ENCODE measurements at places on chromosomes 5 and 9.

DNA sequence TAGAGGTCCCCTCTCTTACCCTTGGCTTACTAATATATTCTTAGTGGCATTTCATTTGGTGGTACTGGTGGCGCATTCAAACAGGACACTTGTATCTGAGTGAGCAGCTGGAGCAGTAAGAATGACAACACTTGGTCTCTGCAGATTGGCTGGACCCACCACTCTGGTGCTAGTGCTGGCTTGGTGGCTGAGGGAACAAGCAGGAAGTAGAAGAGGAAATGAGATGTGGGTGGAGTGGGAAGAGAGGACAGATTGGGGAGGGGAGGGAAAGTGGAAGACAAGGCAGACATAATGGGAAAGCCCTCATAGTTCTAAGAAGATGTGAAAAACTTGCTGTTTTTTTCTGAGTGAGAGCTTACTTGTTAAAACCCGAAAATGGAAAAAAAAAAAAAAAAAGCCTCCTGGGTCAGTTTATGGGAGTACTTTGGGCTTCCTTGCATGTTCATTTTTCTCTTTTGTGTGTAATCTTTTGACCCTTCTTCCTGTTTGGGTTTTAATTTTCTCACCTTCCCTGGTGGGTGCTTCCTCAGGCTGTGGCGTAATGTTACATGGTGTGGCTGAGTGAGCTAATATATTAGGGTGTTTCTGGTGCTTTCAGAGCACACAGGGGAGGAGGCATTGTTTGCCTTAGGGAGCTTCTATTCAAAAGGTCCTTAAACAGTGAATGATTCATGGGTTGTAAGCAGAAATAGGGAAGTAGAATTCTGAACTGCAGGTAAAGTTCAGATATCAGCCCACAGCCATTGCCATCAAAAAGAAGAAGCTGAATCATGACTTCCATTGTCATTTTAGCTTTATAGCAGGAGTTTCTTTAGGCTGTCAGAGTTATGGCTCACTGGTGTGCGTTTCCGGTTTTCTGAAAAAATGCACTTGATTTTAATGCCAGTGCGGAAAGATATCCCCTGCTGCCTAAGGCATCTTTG, 52.3 kb downstream of the TLE4 start:
- no peak for DNase-seq

DNA sequence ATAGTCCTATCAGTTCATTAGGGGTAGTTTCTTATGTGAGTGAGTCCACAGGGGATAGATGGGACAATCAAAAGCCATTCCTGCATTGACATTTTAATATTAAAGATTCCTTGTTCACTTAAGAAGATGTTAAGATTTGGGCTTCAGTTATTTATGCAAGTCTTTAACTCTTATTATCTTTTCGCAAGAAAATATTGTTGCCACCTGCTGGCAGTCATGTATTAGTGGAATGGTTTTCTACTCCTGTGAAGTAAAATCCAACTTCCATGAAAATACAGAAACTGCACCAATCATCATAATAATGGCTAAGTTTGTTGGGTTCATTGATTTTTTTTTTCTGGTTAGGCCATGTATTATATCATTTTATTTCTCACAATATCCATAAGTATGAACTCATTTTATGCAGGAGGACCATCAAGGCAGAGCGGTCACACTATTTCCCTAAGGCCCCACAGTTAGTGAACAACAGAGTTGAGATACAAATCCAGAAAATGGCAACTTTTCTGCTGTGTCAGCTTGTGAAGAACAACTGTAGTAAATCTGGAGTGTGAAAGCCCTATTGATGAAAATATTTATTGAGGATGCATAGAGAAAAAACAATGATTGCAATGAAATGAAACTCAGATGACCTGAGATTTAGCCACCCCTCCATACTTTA, 88.5 kb upstream of the TXNDC8 start:
- DNase-seq: no peak

DNA sequence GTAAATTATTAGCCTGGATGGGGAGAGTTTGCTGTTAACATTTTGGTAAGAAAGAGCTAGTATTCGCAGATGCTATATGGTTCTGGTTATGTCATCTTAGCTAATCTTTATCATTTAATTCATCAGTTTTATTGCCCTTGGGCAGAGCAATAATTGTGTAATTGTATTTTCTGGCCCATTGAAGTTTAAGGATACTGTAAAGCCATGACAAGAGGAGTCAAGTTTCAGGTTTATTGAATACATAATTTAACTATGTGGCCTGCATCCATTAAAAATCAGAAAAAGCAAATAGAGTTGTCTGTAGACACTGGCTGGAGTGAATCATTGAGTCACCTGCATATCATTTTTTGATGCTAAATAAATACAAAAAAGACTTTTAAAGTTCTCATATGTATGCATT, 255.8 kb downstream of the PRELID2 start:
- DNase-seq: no peak

- no peak for DNase-seq
These were observed 41.2 kb upstream of the VCAN start for GRCh38 chr5:83430130-83431010.

DNA sequence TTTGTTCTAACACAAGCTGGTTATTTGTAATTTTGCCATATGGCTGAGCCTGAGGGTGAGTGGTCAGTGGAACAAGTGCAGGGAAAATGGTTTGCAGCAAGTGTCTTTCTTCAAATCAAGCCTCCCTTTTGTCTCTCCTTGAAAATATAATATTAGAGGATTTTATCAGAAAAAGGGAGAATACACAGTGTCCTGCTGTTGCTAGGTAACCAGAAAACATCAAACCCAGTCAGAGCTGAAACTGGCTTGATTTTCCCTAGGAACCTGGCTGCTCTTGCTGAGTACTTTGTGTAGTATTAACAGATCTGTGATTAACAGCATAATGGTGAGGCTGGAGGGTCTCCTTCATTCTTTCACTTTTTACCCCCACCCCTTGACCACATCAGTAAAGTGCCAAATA, 314.0 kb downstream of the ARHGEF28 start:
- no peak for DNase-seq

- no peak for DNase-seq
These were observed 365.3 kb downstream of the BNC2 start for GRCh38 chr9:16505199-16505598.
